Activated T-helper 1 cell treated with anti-CD3 and anti-CD28 coated beads, Interleukin-12 subunit alpha, Interleukin-12 subunit beta, Interleukin-2, Interleukin-4 antibody, amounts not matched to agents 30 ng/mL and 10 ng/mL and 1 ng/mL, durations not matched to agents 14 hours and 24 hours and 36 hours (primary cell): ENCODE measurements at places on chromosomes 1 and 21. TPM values are rescaled to one million over a fixed set of nuclear protein-coding genes. Genes with fewer than 3 reads are reported as not detected.

GPR89A gene
- total RNA-seq: 36.6 and 38.0 TPM in 2 replicates

DNA sequence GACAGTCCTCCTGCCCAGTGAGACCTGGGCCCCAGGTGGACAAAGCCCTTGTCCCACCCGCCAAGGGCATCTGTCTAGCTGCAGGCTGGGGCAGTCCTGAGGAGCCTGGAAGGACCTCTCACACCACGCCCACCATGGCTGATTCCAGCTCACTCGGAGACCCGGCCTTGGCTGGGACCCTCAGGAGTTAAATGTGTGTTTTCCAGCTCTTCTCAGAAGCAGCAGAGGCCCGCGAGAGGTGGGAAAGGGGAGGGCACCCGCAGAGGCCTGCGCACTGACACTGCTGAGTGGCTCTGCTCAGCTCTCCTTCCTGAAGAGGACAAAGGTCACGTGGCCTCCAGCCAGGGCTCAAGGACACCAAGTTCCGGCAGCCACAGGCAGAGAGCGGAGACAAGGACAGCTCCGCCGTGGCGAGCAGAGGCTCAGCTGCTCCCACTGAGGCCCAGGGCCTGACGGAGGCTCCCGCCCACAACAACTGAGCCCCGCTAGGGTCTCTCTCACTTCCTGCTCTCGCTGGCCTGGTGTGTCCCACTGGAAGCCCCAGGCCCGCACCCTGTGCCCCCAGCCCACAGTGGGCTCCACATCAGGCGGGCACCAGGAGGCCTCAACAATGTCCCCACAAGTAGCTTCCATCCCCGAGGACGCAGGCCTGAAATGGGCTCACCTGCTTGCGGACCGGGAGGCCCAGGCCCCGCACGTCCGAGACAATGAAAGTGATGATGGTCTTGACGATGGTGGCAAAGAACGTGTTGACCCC lies 16.9 kb downstream of the SLC19A1 start:
- no peak overlapping the region for H3K27ac ChIP-seq
- DNase-seq: no peak
- no peaks in the 10 kb centered on the region for H3K4me1 ChIP-seq
- peaks cover 43% of the 10 kb centered on the region for H3K36me3 ChIP-seq
- H3K4me3 ChIP-seq: no peak overlapping the region
- H3K27me3 ChIP-seq: no peaks in the 10 kb centered on the region

FHAD1 gene
- total RNA-seq: not detected in 2 replicates

DNA sequence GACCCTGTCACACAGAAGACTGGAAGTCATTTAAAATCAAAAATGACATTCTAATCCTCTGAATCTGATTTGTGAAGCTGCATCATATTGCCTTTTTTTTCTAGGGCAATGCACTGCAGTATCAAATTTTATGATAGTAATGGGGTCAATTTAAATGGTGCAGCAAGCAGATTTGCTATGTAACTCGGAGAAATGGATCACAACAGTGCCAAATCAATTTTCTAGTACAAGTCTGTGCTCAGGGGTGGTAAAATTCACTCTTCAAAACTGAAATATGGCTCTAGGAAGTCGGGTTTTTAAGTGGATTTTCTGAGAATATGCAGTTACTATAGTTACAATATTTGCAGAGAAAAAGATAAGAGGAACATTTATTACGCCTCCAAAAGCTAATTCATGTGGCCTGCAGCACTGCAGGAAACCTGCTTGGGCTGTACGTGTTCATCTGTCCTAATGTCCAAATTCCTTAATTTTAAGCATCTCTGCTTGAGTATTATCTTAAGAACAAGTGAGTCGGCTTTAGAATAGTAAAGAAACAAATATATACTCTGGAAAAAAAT lies 31.5 kb downstream of the HLCS start:
- no peak overlapping the region for H3K4me3 ChIP-seq
- H3K27me3 ChIP-seq: no peaks in the 10 kb centered on the region
- peaks cover 4% of the 10 kb centered on the region for H3K4me1 ChIP-seq
- H3K27ac ChIP-seq: no peak overlapping the region
- no peak for DNase-seq

TCHH gene
- total RNA-seq: not detected in 2 replicates

RGS1 gene
- 11.8 and 12.0 TPM in 2 replicates for total RNA-seq

- H3K27ac ChIP-seq: no peak overlapping the region
- H3K4me1 ChIP-seq: peaks cover 7% of the 10 kb centered on the region
- DNase-seq: peak; percentile 42
- H3K27me3 ChIP-seq: peaks cover 26% of the 10 kb centered on the region
Observed at GRCh38 chr1:152013664-152014237, 20.1 kb upstream of the S100A10 start.

DNA sequence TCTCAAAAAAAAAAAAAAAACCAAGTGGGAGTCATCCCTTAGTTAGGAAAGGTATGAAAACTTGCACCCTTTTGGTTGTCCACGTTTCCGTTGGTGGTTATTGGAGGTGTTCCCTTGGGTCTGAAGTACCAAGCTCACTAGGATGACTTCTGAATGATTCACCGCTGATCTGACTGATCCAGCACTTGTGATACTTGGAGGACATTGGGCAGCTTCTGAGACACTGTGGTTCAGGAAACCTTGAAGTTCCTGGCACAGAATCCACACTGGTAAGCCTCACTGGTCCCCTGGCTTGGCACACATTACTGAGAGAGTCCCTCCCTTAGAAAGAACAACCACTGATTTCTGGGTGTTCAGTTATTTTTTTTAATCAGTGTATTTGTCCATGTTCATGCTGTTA lies 91.9 kb downstream of the RYR2 start:
- no peak for DNase-seq
- no peak overlapping the region for H3K4me3 ChIP-seq
- H3K36me3 ChIP-seq: no peaks in the 10 kb centered on the region
- no peak overlapping the region for H3K27ac ChIP-seq
- H3K4me1 ChIP-seq: no peaks in the 10 kb centered on the region

DNA sequence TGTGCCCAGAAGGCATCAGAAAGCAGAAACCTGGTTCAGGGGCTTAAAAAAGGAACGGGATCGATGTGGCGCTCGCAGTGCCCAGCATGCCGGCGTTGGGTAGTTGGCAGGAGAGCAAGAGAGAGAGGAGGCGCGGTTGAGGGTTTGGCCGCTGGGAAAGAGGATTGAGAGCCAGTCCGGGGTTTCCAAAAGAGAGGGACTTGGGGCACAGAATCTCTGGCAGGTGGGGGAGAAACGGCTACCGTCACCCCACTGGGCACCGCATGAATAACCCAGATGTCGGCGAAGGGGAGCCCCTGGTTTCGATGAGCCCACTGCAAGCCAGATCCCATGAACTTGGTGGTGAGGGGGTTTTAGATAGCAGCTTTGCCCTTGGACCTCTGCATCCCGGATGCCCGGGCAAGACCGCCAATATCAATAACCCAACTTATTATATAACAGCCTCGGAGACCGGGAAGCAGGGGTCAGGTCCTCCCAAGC lies 60.4 kb upstream of the ACOT11 start:
- no peak for DNase-seq
- H3K4me1 ChIP-seq: peaks cover 36% of the 10 kb centered on the region
- H3K36me3 ChIP-seq: peaks cover 2% of the 10 kb centered on the region

PTCH2 gene
- 1.3 and 1.5 TPM in 2 replicates for total RNA-seq

TNFAIP8L2 gene
- 38.0 and 38.5 TPM in 2 replicates for total RNA-seq

SLC6A17 gene
- total RNA-seq: 0.05 and 0.23 TPM in 2 replicates

- H3K4me3 ChIP-seq: peak overlapping the region; percentile 2
- H3K36me3 ChIP-seq: no peaks in the 10 kb centered on the region
- no peak overlapping the region for H3K27ac ChIP-seq
- H3K27me3 ChIP-seq: peaks cover 62% of the 10 kb centered on the region
- DNase-seq: no peak
Observed at GRCh38 chr1:229410692-229411433, 23.0 kb downstream of the ACTA1 start.

SH2D1B gene
- 0.10 TPM in 1 of 2 replicates, not detected in the other for total RNA-seq

GRCh38 chr1:14924455-14925331 lies 228.9 kb upstream of the TMEM51 start:
- peak overlapping the region; percentile 54 for H3K4me3 ChIP-seq
- no peak for DNase-seq
- H3K4me1 ChIP-seq: peaks cover 5% of the 10 kb centered on the region
- H3K27me3 ChIP-seq: peaks cover 31% of the 10 kb centered on the region
- H3K36me3 ChIP-seq: no peaks in the 10 kb centered on the region
- H3K27ac ChIP-seq: no peak overlapping the region

GRCh38 chr1:27475720-27476119 lies 14.2 kb downstream of the WASF2 start:
- peaks cover 21% of the 10 kb centered on the region for H3K36me3 ChIP-seq
- DNase-seq: no peak
- no peak overlapping the region for H3K4me3 ChIP-seq
- no peaks in the 10 kb centered on the region for H3K27me3 ChIP-seq
- peaks cover 49% of the 10 kb centered on the region for H3K4me1 ChIP-seq

DNA sequence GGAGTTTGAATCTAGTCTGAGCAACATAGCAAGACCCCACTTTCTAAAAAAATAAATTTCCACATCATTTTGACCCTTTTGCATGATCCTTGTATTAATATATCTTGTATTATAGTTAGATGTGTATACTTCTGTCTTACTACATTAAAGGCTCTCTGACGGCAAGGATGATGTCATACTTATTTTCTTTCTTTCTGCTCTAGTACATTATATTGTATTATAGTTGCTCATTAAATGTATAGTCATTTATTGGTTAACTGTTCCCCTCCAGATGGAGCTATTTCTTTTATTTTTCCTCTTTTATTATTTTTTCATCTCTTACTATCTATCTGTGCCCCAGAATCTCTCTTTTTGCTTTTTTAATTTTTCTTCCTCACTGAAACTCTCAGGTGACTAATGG lies 15.0 kb upstream of the OLFML2B start:
- H3K27me3 ChIP-seq: peaks cover 4% of the 10 kb centered on the region
- no peak for DNase-seq
- no peak overlapping the region for H3K4me3 ChIP-seq

DNA sequence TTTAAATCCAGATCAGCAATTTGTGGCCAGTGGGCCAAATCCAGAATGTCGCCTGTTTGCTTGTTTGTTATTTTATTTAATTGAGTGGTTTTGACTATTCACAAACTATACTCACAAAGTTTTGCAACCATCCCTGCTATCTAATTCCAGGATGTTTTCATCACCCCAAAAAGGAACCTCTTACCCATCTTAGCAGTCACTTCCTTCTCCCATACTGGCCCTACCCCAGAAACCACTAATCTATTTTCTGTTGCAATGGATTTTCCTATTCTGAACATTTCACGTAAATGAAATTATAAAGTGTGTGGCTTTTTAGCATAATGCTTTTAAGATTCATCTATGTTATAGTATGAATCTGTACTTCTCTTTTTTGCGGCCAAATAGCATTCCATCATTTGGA lies 41.3 kb downstream of the WDTC1 start:
- DNase-seq: no peak
- H3K27me3 ChIP-seq: no peaks in the 10 kb centered on the region
- peaks cover 12% of the 10 kb centered on the region for H3K36me3 ChIP-seq

ROR1 gene
- total RNA-seq: 0.05 TPM in 1 of 2 replicates, not detected in the other
